ENCODE measurements at places on chromosomes 12 and 14.

GRCh38 chr12:110366321-110367142 lies 37.0 kb downstream of the ANAPC7 start:
- no peak for DNase-seq

DNA sequence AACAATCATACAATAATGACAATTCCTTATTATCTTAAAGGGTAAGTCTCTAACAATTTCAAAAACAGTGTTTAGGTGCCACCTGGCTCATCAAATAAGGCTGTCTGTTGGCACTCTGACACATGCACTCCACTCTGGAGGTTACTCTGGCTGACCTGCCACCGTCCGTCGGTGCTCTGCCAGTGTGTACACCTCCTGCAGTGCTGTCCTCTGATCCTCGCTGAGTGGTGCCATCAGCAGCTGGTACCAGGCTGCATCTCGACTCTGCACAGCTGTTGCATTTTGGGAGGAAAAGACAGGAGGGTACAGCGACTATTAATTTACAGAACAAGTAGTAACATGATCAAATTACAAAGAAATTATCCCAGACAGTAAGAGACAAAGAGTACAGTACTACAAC lies 63.9 kb downstream of the IPO8 start:
- no peak for DNase-seq

DNA sequence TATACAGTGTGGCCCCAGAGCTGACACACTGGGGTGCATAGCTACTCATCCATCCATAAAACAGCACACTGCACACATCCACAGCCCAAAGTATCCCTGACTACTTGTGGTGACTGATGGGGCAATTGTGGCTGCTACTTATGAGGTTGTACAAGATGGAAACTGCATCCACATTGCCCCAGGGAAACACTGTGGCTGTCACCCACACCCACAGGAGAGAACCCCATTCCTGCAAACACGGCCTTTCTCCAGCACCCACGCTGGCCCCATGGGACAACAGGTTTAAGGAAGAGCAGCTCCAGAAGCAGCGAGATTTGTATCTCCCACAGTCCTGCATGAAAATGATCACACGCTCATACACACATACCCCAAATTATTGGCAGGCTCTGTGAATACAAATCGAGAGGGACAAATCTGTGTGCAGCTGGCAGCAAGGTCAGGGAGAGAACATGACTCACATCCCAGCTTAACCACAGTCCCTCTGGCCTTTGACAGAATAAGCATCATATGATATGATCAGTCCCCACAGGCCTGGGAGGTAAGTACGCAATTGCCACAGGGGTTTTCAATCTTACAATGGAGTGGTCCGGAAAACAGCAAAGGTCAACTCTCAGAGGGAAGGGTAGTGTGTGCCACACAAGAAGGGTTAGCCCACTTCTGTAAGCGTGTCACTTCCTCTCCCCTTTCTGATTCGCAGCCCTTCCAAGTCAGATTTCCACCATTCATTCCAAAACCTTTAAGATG lies 61.9 kb downstream of the ESR2 start:
- no peak for DNase-seq

DNA sequence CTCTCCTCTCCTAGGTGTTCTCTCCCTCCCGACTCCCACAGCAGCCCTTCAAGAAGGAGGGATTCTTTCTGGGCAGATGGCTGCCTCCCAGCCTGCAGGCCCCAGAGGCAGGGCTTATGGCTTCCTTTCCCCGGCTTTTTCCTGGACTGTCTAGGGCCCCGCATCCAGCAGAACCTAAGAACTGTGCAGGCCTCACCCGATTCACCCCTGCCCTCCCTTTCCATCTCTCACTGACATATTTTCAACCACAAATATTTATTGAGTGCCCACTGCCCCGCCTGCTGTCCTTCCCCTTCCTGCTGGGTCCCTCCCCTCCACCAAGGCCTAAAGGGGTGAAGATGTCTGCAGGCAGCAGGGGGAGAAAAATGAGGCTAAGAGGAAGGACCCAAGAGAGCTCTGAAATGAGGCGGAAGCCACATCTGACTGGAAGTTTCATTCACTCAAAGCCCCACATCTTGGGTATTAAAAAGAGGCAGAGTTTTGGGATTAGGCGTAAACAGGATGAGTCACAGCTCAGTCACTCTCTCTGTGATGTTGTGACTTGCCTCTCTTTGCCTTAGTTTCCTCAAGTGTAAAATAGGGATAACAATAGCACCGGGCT lies 2.9 kb downstream of the SCNN1A start:
- no peak for DNase-seq

DNA sequence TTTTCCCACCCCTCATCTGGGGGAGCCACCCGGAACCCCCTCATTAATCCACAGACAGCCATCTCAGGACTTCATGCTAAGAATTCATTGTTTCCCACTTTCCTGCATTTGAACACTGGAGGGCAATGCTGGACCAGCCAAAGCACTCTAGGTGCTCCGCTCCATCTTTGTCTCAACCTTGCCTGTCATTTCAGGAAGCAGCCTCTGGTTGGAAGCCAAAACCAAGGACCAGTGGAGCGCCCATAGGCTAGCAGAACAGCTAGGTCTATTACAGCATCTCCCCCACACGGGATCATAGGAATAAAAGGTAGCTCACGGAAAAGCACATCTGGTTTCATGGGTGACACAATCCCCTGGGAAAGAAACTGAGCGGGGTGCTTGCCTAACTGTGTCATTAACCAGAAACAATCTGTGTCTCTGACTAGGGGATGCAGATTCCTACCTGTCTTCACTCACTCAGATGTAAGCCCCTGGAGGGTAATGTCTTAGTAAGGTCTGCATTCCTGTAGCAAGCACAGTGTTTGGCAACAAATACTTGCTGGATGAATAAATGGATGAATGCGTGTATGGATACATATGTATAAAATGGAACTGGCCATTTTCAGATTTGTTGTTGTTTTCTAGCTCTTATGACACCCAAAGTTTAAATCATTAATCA lies 197.0 kb downstream of the DAD1 start:
- DNase-seq: no peak

DNA sequence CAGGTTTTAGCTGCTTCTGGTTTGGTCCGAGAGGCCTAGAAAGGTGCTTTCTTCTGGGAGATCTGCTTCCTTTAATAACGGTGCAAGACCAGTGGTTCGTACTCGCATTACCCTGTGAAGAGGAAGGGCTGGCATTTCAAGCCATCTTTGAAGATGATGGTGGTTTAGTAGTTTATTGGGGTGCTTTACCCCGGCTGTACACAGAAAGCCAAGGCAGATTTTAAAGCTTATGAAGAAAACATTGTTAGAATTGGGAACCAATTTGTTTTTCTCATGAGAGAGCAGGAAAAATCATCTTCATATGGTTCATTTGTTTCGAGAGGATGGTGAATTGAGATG lies 3.6 kb downstream of the CCND2 start:
- DNase-seq: no peak

GRCh38 chr12:84348582-84348981 lies 564.0 kb downstream of the SLC6A15 start:
- no peak for DNase-seq

- no peak for DNase-seq
Observed at GRCh38 chr12:120649442-120650232, 9.2 kb downstream of the CABP1 start.

GRCh38 chr14:52189325-52189724 lies 78.2 kb upstream of the PTGDR start:
- DNase-seq: no peak

GRCh38 chr14:76772300-76773187 lies 11.3 kb downstream of the VASH1 start:
- DNase-seq: no peak

- DNase-seq: no peak
Observed at GRCh38 chr12:75439930-75440329, 40.6 kb upstream of the GLIPR1 start.

- DNase-seq: no peak
Observed at GRCh38 chr12:119292893-119293630, 41.5 kb upstream of the CCDC60 start.

DNA sequence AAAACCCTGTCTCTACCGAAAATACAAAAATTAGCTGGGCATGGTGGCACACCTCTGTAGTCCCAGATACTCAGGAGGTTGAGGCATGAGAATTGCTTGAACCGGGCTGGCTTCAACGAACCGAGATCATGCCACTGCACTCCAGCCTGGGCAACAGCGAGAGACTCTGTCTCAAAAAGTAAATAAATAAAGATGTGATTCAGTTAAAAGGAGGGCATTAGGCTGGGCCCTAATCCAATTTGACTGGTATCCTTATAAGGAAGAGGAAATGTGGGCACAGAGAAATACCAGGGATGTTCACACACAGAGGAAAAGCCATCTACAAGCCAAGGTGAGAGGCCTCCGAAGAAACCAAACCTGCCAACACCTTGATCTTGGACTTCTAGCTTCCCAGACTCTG lies 10.1 kb upstream of the DCAF4 start:
- no peak for DNase-seq

DNA sequence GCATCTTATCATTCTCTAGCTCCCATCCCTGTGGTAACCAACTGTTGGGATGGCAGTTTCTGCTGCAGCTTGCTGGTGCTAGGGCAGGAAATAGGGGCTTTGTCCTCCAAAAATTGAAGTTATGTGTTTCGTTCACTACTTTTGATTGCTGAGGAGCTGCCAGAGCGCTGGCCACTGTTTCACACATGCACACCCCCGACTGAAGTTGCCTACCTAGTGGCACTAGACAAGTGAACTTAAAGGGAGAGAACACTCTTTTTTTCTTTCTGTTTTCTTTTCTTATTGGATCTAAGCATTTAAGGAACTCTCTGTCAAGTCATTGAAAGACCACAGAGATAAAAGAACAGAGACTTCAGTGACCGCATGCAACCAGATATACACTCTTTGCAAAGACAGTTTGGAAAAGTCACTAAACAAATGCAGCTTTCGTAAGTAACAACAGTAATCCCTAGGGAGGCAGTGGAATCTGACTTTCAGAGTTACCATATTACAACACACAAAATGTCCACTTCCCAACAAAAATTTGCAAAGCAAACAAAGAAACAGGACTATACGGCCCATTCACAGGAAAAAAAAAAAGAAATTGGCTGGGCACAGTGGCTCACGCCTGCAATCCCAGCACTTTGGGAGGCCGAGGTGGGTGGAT lies 12.0 kb downstream of the TFCP2 start:
- no peak for DNase-seq

DNA sequence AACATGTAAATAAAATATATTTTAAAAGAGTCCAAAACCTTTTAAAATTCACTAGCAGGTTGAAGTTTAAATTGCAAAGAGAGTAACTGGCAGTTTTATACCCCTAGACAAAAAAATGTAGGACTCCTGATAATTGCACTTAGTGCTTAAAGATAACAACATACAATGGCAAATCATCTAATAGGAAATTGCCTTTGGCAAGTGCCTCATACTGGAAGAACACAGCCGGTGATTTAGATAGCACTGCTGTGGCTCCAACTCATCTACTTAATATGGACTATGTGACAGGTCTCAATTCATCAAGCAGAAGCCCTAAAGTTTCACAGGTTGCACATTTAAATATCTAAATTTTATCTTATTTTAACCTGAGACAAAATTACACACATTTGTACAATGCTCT lies 13.4 kb downstream of the C12orf50 start:
- DNase-seq: no peak

- DNase-seq: no peak
Observed at GRCh38 chr12:23816394-23816851, 133.0 kb downstream of the SOX5 start.

DNA sequence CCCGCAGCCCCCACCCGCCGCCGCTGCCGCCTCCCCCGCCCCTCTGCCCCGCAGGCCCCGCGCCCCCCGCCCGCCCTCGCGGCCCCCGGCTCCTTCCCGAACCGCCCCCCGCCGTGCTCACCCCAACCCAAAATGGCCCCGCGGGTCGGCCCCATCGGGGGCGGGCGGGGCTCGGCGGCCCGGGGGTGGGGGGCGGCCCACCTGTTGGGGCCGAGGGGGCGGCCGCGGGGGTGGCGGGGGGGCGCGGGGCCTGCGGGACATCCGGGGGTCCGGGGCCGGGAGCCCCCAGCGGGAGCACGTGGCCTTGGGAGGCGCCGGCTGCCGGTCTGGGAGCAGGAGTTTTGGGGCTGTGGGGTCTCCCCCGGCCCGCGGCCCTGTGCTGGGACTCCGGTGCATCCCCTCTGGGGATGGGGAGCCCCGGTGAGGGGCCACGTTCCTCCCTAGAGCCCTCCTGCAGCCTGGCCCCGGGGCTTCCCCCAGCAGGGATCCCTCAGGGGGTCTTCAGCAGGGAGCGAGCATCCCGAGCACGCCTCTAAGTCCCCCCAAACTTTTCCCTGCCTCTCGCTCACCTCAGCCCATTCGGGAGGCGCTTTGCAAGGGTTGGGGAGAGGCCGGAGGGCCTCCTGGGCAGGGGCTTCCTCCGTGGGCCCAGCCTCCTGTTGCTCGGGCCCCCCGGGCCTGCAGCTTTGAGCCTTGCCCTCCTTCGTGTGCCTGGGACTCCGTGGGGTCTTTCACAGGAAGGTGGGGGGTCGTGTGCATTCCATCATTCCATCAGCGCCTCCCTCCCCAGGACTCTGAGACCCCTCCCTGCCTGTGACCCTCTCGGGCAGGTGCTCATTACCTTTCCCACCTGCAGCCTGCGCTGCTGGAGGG lies 710 bp downstream of the MTA1 start:
- DNase-seq: no peak

DNA sequence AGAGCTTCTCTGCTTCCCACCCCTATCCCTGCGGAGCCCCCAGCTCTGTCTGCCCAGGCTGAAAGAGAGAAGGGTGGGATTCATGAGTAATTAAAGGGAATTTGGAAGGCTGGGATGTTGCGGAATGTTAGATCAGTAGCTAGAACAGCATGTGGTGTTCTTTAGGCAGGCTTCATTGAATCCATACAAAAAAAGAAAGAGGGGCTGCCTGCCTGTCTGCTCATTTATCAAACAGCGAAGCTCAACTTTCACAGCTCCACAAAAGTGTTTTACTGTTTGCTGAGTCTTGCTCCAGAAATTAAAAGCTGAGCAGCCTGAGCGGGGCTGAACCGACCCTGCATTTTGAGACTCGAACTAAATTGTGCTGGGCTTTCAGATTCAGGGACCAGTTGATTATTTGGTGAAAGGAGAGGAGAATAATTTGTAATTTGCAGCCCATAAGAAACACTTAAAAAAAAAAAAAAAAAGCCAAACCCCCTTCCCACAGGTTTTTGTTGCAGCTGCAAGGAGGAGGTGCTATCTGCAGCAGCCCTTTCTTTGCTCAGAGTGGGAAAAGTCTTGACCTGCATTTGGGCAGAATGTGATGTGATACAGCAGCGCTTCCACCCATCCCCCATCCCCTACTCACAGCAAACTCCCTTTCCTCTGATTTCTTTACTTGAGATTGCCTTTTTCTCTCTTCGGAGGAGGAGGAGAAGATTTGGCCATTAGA lies 89.7 kb downstream of the RFX4 start:
- no peak for DNase-seq

- no peak for DNase-seq
Observed at GRCh38 chr12:117038919-117039318, 60.3 kb downstream of the TESC start.

DNA sequence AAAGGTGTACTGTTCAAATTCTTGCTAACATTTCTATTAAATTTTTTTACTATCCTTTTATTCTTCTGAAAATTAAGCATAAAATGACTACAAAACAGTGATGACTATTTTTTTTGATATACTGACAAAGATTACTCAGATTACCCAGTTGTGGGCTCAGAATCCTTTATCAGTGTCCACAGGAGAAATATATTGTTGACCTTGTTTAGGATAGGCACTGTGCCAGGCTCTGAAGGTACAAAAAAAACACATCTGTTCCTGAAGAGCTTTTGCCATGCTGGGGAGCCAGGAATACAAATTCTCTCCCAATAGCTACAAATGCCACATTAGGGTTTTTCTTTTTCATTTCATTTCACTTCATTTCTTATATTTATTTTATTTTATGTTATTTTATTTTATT lies 26.9 kb upstream of the GCH1 start:
- DNase-seq: no peak

- no peak for DNase-seq
Observed at GRCh38 chr14:39739796-39740195, 307.6 kb upstream of the FBXO33 start.

Measured in activated CD4-positive, alpha-beta T cell treated with anti-CD3 and anti-CD28 coated beads, Interleukin-2, amount 10 ng/mL, durations not matched to agents 7 days and 5 days (primary cell).